ENCODE measurements at places on chromosomes 3 and 15. TPM values are rescaled to one million over a fixed set of nuclear protein-coding genes. Genes with fewer than 3 reads are reported as not detected.

GRCh38 chr3:88462230-88462629, 312.5 kb downstream of the C3orf38 start:
- DNase-seq, result no peak

- DNase-seq, result no peak
Measured at GRCh38 chr3:112982710-112983109, 7.8 kb upstream of the CD200R1 start.

CMTM7 gene
- 45.8 TPM for polyA plus RNA-seq

- DNase-seq, result no peak
Measured at GRCh38 chr3:86269364-86270155, 721.4 kb downstream of the VGLL3 start.

DNA sequence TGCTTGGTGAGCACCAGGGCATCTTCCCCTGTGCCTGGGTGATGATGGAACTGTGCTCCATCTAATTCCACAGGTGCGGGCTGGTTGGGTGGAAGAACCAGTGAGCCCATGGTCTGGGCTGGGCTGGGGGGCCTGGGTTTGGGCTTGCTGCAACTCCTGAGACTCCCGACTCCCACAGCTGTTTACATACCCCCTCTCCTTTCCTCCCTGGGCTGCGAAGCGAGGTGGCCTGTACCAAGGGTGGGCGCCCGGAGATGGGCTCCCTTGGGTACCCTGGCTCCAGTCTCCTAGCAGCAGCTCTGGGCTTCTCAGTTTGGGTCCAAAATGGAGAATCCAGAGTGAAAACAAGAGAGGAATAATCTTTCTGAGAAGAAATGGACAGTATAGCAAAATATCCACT, 5.6 kb downstream of the FAM98B start:
- no peak for DNase-seq

DNA sequence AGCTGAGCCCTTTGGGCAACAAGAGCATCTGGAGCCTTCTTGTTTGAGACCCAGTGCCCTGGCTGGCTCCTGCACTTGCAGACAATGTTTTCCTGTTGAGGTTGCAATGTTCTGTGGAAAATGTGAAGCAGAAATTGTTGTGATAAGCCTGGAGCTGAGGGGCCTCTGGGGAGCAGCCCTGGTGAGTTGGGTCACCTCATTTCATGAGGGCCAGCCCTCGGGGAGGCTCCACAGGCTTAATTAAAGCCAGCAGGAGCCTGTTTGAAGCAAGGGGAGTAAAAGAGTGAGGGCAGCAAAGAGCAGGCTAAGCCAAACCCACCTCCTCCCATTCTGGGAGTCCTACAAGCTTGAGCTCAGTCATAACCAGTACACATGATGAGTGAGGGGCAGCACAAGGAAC, 154.3 kb downstream of the ALDH1A2 start:
- no peak for DNase-seq

FAM3D gene
- 2.5 TPM for polyA plus RNA-seq

DNA sequence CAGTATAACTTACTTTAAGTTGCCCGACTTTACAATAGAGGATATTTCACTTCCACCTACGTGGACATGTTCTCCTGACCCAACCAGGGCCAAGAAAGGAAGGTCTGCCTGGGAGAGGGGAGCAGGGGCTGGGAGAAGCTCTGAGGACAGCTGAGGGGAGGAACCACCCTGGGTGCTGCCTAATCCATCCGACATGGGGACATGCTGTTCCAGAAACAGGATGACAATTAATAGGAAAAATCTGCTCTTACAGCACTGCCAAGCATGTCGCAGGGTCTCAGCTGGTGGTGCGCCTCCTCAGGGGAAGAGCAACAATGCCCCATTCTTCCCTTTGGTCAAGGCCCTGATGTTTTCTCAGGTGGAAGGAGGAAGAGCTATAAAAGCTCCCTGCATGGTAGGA, 132.3 kb downstream of the NTRK3 start:
- no peak for DNase-seq

GRCh38 chr15:91678003-91678402, 175.5 kb upstream of the SLCO3A1 start:
- DNase-seq, result no peak

DNA sequence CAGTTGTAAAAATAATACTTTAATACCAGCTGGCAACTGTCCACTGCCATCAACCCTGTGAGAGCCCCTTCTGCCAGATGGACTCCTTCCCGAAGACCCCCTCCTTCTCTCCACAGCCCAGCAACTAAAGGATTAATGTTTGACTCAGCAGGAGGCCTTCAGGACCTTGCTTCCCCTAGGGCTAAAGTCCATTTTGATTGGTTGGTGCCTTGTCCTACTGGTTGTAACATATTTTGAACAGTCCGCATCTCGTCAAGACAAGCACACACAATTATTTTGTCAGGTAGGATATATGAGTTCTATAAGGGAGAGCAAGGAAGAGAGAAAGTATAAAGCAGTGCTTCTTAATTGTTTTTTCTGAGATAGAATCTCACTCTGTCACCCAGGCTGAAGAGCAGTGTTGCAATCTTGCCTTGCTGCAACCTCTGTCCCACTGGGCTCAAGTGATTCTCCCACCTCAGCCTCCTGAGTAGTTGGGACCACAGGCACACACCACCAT, 18.6 kb downstream of the ACOX2 start:
- peak; percentile 63 for DNase-seq
